ENCODE measurements at places on chromosomes 1 and 21. TPM values are rescaled to one million over a fixed set of nuclear protein-coding genes. Genes with fewer than 3 reads are reported as not detected.

Gene NECTIN4
- total RNA-seq: not detected

Gene NHLH2
- not detected for total RNA-seq

Gene TDRD5
- total RNA-seq: not detected

Gene FNDC5
- total RNA-seq: 68.3 TPM

Gene SRSF10
- total RNA-seq: 38.6 TPM

Gene SLC44A5
- total RNA-seq: 1.2 TPM

Gene CSRP1
- 719 TPM for total RNA-seq

Gene HPCA
- not detected for total RNA-seq

Gene MATN1
- not detected for total RNA-seq

Gene SELL
- 0.74 TPM for total RNA-seq

- peaks cover 90% of the 10 kb centered on the region for H3K36me3 ChIP-seq
- no peaks in the 10 kb centered on the region for H3K27me3 ChIP-seq
- H3K4me3 ChIP-seq: no peak overlapping the region
- H3K4me1 ChIP-seq: peaks cover under 1% of the 10 kb centered on the region
- H3K27ac ChIP-seq: no peak overlapping the region
Observed at GRCh38 chr1:37865348-37866120, 6.1 kb upstream of the MTF1 start.

GRCh38 chr1:248804771-248805681 is 20.7 kb downstream of the SH3BP5L start:
- H3K4me1 ChIP-seq: no peaks in the 10 kb centered on the region
- no peak overlapping the region for H3K4me3 ChIP-seq
- H3K36me3 ChIP-seq: no peaks in the 10 kb centered on the region
- no peak for DNase-seq

DNA sequence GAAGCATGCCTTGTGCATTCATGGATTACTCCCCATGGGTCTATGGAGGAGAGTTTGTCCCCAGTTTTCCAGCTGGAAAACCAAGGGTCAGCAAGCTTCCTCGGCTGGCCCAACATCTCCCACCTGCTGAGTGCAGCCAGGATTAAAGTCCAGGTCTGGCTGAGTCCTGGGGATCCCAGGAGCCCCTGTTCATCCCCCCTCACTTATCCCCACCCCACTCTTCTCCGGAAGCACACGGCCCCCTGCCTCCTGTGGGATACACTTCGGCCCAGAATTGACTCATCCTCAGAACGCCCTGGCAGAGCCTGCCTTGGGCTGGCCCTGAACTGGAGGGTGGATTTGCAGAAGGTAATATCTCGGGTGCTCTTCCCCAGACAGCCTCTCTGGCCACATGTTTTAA is 276.1 kb downstream of the NPHP4 start:
- no peaks in the 10 kb centered on the region for H3K4me1 ChIP-seq
- H3K36me3 ChIP-seq: no peaks in the 10 kb centered on the region
- H3K4me3 ChIP-seq: no peak overlapping the region

DNA sequence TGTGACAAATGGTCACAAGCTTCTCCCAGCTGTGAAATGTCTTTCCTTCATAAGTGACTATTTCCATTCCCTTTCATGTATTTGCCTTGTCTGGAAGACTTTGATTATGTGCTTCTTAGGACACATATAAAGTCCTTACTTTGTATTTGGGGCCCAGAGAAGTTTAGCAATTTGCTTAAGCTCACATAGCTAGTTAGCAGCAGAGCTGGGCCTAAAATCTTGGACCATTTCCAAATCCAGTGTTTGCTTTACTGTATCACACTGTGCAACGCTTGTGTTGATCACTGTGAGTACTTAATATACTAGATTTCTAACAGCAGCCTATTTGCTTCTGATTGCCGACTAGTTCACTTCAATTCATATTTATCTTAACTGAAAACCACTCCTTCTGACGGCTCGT is 2.2 kb upstream of the KCNA3 start:
- DNase-seq: no peak
- peaks cover 3% of the 10 kb centered on the region for H3K27me3 ChIP-seq
- no peak overlapping the region for H3K27ac ChIP-seq
- H3K4me3 ChIP-seq: no peak overlapping the region
- peaks cover 19% of the 10 kb centered on the region for H3K4me1 ChIP-seq

- DNase-seq: no peak
- H3K36me3 ChIP-seq: no peaks in the 10 kb centered on the region
- H3K27ac ChIP-seq: no peak overlapping the region
- no peaks in the 10 kb centered on the region for H3K27me3 ChIP-seq
- H3K4me1 ChIP-seq: no peaks in the 10 kb centered on the region
- H3K4me3 ChIP-seq: no peak overlapping the region
Observed at GRCh38 chr1:47883963-47884362, 113.2 kb downstream of the TRABD2B start.

GRCh38 chr1:162889989-162890388 is 29.0 kb upstream of the CCDC190 start:
- no peaks in the 10 kb centered on the region for H3K27me3 ChIP-seq
- no peak overlapping the region for H3K27ac ChIP-seq
- no peaks in the 10 kb centered on the region for H3K4me1 ChIP-seq
- no peaks in the 10 kb centered on the region for H3K36me3 ChIP-seq

GRCh38 chr1:184686540-184686939 is 68.1 kb downstream of the EDEM3 start:
- H3K27ac ChIP-seq: no peak overlapping the region
- H3K4me3 ChIP-seq: no peak overlapping the region

GRCh38 chr1:54347955-54348699 is 58.1 kb downstream of the SSBP3 start:
- no peak overlapping the region for H3K4me3 ChIP-seq
- no peaks in the 10 kb centered on the region for H3K36me3 ChIP-seq
- H3K27me3 ChIP-seq: no peaks in the 10 kb centered on the region
- no peak for DNase-seq
- no peak overlapping the region for H3K27ac ChIP-seq

- no peaks in the 10 kb centered on the region for H3K36me3 ChIP-seq
- no peak overlapping the region for H3K27ac ChIP-seq
- no peak overlapping the region for H3K4me3 ChIP-seq
- no peaks in the 10 kb centered on the region for H3K27me3 ChIP-seq
Observed at GRCh38 chr1:12047120-12047876, 15.8 kb upstream of the TNFRSF8 start.

DNA sequence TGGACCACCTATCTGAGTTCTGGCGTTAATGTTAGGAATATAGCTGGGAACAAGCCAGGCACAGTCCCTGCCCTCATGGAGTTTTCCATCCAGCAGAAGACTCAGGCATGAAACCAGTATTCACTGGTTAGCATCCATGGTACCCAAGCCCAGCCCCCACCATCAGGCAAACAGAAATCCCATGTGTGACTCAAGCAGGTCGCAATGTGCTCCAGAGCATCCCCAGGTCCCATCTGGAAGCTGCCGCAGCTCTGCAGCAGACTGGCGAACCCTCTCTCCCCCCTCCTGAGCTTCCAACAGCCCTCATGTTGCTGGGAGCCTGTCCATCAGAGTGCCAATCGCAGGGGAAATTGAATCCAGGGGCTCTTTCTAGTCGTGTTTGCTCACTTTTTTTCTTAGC is 174.2 kb downstream of the RRAGC start:
- no peaks in the 10 kb centered on the region for H3K27me3 ChIP-seq
- no peaks in the 10 kb centered on the region for H3K36me3 ChIP-seq
- no peak overlapping the region for H3K4me3 ChIP-seq
- H3K27ac ChIP-seq: no peak overlapping the region
- H3K4me1 ChIP-seq: no peaks in the 10 kb centered on the region

GRCh38 chr1:227357927-227358302 is 39.6 kb upstream of the CDC42BPA start:
- H3K4me3 ChIP-seq: no peak overlapping the region
- no peaks in the 10 kb centered on the region for H3K36me3 ChIP-seq
- peaks cover 23% of the 10 kb centered on the region for H3K4me1 ChIP-seq
- H3K27me3 ChIP-seq: no peaks in the 10 kb centered on the region

DNA sequence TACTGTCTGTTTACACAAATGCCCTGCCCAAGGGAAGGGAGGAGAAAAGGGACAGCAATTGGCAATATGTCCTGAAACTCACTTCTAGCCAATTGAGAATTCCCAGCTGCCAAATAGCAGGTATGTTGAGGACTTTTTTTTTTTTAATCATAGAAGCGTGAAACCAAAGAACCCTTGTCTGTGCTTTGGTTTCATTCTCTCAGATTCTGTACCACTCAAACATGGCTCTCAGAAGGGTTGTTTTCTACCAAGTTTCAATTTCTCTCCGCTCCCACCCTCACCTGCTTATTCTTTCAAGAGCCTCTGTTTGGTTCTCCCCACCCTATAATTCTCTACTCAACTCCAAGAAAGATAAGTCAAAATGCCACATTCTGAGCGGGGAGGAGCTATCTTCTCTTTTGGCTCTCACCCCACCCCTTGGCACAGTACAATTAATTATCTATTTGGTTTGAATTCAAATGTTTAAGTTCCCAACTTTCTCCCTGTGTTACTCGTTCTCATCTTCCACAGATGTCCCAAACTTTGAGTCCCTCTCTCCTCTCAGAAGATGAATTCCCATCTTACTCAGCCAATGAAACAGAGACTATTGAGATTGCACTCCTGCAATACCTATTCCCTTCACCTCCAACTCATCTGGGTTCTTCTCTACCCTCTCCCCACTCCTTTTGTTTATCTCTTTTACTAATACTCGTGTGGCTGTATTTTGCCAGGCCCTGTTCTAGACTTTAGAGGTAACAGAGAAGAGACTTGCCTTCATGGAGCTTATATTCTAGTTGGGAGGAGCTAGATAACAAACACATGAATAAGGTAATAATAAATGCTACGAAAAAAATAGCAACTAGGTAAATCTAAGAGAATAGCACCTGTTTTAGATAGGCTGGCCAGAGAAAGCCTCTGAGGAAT is 3.9 kb upstream of the TP53BP2 start:
- peaks cover 11% of the 10 kb centered on the region for H3K4me1 ChIP-seq
- H3K4me3 ChIP-seq: no peak overlapping the region
- H3K27ac ChIP-seq: no peak overlapping the region
- H3K27me3 ChIP-seq: no peaks in the 10 kb centered on the region

- no peaks in the 10 kb centered on the region for H3K36me3 ChIP-seq
- no peaks in the 10 kb centered on the region for H3K27me3 ChIP-seq
- no peak overlapping the region for H3K27ac ChIP-seq
- H3K4me1 ChIP-seq: no peaks in the 10 kb centered on the region
- DNase-seq: no peak
Observed at GRCh38 chr1:197468543-197469175, 200.6 kb downstream of the CRB1 start.

DNA sequence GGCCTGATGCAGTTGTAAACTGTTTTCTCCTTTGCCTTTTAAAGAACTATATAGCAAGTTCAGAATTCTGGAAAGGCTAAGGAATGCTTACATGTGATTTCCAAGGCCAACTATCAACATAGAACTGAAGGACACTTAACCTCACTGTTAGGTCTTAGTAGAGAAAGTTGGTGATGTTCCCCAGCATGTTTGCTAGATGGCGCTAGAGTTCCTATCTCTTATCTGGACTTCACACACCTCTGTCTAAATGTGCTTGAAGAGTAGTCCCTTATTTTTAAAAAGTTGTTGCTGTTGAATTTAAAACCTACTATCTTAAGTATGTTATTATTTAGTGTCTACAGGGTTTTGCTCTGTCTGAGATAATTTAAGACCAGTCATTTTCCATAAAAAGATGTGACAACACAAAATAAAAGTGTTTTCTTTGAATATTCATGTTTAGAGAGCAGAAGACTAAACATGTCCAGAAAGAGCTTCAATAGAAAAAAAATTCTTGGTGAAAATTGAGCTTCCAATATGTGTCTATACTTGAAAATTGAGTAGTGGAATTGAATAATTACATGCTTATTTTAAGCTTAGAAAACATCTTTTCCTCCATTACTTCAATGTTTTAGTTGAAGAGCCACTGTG is 237.3 kb downstream of the S1PR1 start:
- no peaks in the 10 kb centered on the region for H3K4me1 ChIP-seq
- H3K4me3 ChIP-seq: no peak overlapping the region
- H3K27ac ChIP-seq: no peak overlapping the region
- H3K36me3 ChIP-seq: no peaks in the 10 kb centered on the region

DNA sequence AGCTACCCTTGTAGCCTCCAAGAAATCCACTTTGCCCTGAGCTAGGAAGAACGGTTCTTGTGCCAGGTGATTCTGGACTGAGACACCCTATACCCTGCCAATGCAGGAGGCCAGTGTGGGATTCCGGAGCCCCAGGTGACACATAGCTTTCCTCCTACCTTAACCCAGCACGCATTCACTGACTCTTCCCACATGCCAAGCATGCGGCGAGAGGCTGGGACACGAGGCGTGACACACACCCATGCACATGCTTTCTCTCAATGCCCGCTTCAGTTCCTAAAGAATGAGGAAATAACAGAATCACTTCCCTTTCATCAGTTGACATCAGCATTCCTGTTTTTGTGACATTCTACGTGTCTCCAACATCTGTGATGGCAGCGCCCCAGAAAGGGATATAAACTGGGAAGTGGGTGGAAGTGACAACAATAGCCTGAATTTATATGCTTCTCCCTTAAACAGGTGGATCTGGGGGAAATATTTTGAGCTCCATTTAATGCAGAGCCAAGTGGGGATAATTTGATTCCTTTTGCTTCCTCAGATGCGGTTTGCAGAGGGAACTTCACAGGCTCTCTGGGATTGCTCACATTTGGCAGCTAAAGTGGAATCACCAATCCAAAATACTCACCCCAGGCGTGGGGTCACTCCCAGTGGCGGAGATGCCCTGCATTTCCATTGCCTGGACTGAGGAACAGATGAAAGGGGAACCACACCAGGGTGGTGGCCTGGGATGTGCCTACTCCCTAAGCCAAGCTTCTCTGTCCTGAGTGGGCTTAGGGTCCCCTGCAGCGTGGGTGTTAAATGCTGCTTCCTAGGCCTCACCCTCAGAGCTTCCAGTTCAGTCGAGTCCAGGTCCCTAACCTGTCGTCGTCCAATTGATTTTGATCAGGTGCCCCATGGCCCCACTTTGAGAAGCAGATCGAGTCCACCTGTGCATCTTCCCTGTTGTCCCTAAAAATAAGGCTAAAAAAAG is 445.1 kb downstream of the SIPA1L2 start:
- no peak overlapping the region for H3K27ac ChIP-seq
- no peaks in the 10 kb centered on the region for H3K27me3 ChIP-seq
- H3K4me3 ChIP-seq: no peak overlapping the region
- no peaks in the 10 kb centered on the region for H3K36me3 ChIP-seq
- no peaks in the 10 kb centered on the region for H3K4me1 ChIP-seq

GRCh38 chr1:13512472-13512871 is 1.3 kb downstream of the LRRC38 start:
- DNase-seq: no peak
- H3K36me3 ChIP-seq: no peaks in the 10 kb centered on the region
- peak overlapping the region; percentile 25 for H3K4me3 ChIP-seq

DNA sequence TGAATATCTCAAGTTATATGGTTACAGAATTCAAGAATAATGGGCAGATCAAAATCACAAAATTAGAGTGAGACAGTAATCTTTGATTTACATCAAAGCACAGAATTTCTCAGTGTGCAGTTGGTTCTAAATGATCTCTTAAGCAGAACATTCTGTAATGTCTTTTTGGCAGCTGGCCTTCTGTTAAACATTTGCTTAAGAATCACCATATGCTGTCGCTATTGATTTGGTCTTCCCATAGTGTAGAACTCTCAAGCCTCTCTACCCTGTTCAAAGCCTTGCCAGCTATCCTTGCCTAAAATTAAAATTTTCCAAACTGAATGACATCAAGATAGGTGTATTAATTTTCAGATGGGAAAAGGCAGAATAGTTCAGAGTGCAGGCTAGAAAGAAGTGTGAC is 38.9 kb upstream of the ERO1B start:
- no peak overlapping the region for H3K27ac ChIP-seq
- no peaks in the 10 kb centered on the region for H3K36me3 ChIP-seq
- no peaks in the 10 kb centered on the region for H3K27me3 ChIP-seq
- H3K4me1 ChIP-seq: no peaks in the 10 kb centered on the region
- DNase-seq: no peak
- no peak overlapping the region for H3K4me3 ChIP-seq
